ENCODE measurements at places on chromosomes 2 and 18. TPM values are rescaled to one million over a fixed set of nuclear protein-coding genes. Genes with fewer than 3 reads are reported as not detected.
A peak's percentile ranks its signal among the peaks of the same experiment; 100 is the strongest.

DNA sequence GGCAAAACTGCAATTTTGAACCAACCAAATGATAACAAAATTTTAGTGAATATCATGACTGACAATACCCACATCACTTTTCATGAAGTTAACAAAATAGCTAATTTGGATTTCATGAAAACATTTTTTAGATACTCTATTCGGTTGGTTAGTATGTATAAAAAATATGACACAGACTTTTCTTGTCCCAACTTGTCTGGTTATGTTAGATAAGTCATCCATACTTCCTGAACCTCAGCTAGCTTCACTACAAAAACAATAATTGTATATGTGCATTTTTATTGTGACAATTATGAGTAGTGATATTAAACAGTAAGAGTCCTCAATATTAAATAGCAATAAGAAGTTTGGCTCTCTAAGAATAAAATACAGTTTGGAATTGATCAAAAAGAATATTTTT is 408.1 kb upstream of the DSEL start:
- DNase-seq = no peak

DNA sequence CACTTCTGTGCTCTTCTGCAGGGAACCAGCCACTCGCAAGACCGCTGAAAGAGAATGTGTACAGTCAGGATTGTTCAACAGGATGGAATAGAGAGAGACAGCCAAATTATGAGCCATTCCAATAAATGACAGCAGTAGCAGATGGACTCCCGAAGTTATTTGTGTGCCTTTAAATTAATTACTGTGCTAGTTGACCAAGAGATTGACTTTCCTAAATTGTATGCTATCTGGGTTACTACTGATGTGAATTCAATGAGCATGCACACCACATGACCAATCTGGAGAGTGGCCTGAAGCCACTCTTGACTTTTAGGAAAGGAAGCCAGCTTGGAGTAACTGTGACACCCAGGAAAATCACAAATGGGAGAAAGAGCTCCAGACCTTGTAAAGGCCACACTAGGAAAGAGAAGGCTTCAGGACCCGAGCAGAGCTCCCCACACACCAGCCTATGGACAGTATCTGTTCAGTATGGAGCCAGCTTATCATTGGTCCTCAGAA is 52.8 kb downstream of the CHMP3 start:
- no peak for DNase-seq

GRCh38 chr2:17857021-17857420 is 21.4 kb upstream of the KCNS3 start:
- DNase-seq = no peak

DNA sequence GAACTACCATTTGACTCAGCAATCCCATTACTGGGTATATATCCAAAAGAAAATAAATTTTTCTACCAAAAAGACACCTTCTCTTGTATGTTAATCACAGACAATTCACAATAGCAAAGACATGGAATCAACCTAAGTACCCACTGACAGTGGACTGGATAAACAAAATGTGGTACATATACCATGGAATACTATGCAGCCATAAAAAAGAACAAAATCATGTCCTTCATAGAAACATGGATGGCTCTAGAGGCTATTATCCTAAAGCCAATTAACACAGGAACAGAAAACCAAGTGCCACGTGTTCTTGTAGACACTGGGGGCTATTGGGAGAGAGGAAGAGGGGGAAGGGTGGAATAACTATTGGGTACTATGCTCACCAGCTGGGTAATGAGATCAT is 27.7 kb downstream of the FLACC1 start:
- no peak for DNase-seq

DNA sequence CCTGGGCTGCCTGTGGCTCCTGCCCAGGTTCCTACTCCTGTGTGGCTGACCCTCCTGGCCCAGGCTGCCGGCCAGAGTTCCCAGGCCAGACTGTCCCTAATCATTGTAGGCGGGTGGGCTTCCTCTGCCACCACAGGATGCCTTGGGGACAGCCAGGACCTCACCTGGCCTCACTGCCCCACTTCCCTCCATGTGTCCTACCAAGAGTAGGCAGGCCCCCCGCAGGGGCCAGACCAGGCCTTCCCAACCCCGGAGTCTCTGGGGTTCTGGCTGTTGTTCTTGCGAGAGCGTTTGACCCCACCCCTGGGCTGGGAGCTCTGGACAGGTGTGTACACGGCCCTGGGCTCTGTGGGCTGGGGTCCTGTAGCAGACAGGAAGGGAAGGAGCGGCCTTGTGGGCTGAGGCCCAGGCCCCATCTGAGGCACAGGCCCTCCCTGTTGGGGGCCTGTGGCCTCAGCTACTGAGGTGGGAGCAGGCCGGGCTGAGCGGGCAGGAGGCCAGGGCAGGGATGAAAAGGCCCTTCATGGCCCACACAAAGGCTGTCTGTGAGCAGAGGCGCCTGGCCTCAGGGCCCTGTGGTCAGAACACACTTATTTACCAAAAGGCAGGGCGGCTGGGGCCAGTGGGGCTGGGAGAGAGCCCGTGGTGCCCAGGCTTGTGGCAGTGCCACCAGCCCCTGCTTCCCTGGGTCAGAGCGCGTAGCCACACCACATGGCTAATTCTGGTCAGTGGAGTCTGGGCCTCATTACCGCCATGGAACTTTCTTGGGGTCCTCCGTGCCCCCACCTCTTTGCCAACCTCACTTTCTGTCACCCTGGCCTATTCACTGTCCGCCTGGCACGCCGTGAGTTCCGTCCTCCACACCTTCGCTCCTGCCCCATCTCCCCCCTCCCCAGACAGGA is 2.0 kb downstream of the SNORC start:
- no peak for DNase-seq

DNA sequence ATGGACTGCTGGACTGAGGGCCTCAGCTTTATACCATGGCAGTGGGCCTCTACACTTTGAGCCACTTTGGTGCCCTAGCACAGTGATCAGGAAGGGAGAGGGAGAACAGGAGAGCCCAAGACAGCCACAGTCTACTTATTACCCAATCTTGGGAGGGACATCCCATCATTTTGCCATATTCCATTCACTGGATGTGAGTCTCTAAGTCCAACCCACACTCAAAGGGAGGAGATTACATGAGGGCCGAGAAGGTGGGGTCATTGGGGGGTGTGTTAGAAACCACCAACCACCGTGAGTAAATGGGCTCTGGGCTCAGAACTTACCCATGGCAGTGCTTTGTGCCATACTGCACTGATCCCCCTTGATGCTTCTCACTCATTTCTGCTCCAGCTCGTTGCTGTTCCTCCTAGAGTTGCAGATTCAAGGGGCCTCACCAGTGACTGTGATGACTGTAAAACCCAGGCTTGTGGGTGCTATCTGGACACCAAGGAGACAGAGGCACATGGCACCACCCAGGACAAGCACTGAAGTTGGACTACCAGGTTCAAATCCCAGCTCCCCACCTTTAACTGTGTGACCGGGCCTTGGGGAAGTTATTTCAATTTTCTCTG is 97.6 kb upstream of the RAB6C start:
- no peak for DNase-seq

DNA sequence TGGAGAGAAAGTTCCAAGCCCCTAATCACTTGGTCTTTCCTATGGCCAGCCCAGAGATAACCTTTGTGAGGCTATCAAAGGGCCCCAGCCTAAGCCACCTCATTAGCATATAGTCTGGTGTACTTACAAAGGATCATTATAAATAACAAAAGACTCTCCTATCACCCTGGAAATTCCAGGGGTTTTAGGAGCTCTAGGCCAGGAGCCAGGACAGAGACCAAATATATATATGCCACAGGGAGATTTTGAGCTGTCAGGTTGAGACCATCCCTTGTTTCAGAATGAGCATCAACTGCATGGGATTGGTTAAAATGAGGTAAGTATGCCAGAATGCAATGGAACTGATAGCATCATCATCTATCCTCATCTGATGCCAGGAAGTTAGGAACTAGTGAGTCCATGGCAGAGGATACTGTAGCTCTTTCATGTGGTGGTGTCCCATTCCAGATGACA is 32.1 kb upstream of the CHRNA1 start:
- no peak for DNase-seq

- DNase-seq = no peak
These were observed 1957.7 kb upstream of the CELF4 start for GRCh38 chr18:39523281-39523680.

DNA sequence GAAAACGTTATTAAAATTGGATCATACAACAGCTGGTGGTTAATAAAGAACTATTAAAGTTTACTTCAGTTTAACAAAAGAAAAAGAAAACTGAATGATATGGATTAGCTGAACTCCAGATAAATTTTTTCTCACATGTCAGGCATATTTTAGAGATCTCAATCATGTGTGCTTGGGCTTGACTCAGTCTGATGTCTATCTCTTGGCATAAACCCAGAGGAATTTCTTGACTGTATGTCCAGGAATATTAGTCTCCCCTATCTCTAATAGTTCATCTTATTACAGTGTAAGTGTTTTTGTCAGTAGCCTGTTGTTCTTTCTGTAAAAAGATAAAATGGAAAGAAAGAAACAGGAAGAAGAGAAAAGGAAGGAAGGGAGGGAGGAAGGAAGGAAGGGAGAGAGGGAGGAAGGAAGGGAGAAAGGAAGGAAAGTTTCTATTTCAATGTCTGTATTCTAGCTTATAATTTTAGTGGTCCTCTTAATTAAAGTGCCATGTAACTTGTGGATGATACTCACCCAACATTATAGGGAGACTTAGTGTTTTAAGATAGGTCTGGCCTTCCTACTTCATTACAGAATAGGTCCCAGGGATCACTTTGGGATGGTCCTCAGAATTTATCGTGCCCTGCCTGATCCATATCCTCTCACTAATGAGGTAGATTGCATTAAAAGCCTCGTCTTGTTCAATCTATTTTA is 99.7 kb upstream of the UGP2 start:
- DNase-seq = no peak

DNA sequence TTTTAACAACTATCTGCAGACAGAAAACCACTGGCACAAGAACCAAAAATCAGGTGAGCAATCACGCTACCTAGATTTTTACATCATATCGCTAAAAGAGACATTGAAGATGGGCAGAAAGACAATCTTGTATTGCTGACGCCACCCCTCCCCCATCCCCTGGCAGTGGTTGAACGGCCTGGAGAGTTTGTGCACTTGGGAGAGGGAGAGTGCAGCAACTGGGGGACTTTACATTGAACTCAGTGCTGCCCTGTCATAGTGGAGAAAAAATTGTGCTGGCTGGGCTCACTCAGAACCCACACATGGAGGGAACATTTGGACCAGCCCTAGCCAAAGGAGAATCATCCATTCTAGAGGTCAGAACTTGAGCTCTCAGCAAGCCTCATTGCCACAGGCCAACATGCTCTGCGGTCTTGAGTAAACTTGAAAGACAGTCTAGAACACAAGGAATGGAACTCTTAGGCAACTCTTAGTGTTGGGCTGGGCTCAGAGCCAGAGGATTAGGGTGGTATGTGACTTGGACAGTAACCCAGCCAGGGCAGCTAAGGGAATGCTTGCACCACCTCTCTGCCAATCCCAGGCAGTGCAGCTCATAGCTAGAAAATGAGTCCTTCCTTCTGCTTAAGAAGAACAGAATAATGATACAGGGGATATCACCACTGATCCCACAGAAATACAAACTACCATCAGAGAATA is 220.0 kb upstream of the CYP26B1 start:
- DNase-seq = peak; percentile 3

GRCh38 chr2:69933839-69934613 is 19.1 kb downstream of the MXD1 start:
- DNase-seq = no peak

DNA sequence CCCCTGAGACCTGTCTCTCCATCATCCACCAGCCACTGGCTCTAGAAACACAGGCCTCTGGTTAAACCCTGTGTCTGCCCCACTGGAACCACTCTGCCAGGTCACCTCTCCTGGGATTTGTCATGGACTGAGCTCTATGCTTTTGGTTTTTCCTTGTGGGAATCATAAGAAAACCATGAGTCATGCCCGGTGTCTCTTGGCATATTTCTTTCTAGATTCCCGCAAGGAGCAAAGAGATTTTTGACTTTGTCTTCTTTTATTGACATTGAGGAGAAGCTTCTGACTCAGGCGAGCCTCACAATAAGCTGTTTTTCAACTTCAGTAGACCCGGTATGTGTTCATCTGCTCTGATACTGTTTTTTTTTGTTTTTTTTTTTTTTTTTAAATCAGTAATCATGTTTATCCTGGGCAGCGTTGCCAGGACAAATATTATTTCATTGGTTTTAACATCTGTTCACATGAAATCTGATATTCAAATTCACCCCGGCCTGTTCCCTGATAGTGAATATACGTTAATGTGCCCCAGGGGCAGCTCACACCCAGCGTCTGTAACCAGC is 207.1 kb downstream of the ACKR3 start:
- no peak for DNase-seq

DNA sequence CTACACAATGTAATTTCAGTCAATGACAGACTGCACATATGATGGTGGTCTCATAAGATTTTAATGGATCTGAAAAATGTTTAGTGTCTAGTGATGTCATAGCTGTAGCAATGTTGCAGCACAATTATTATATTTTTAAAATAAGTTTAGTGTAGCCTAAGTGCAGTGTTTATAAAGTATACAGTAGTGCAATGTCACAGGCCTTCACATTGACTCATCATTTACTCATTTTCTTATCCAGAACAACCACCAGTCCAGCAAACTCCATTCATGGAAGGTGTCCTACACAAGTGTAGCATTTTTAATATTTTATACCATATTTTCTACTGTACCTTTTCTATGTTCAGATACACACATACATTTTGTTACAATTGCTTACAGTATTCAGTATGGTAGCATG is 663.1 kb downstream of the ERBB4 start:
- no peak for DNase-seq

DNA sequence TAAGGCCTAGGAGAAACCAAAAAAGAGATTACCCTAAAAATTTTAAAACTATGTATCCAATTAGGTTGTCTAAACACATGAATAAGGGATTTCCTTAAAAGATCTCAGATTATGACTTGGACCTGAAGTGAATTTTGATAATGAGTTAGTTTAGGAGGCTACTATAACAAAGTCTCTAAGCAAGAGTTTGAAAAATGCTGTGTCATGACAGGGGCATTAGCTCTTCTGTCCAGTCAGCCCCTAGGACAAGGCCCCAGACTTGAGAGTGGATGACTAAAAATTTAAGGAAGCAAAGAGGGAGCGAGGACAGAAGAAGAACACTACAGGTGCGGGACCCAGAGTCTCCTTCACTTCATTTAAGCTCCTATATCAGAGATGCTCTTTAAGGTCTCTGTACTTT is 135.9 kb downstream of the DTNB start:
- no peak for DNase-seq

GRCh38 chr2:138703242-138703641 is 76.9 kb downstream of the NXPH2 start:
- DNase-seq = no peak

GPR55 gene
- not detected for polyA plus RNA-seq

C2orf78 gene
- polyA plus RNA-seq = not detected

MOCOS gene
- polyA plus RNA-seq = 0.60 TPM

EPB41L3 gene
- polyA plus RNA-seq = 38.9 TPM

DUSP28 gene
- polyA plus RNA-seq = 7.2 TPM

BMP10 gene
- polyA plus RNA-seq = not detected

TRIM43 gene
- not detected for polyA plus RNA-seq

Measured in left lung (tissue), 14 donors.